Stimulated activated CD8-positive, alpha-beta memory T cell treated with anti-CD3 and anti-CD28 coated beads, Interleukin-4, amount 100 ng/mL, for 1 hour (primary cell): ENCODE measurements at places on chromosomes 7 and 10.

- no peak for DNase-seq
These were observed at the start of gene PPP1R3C for GRCh38 chr10:91632671-91633550. PPP1R3C (minus strand) TSS chr10:91633071; CDS start chr10:91632969, 102 bp downstream.

DNA sequence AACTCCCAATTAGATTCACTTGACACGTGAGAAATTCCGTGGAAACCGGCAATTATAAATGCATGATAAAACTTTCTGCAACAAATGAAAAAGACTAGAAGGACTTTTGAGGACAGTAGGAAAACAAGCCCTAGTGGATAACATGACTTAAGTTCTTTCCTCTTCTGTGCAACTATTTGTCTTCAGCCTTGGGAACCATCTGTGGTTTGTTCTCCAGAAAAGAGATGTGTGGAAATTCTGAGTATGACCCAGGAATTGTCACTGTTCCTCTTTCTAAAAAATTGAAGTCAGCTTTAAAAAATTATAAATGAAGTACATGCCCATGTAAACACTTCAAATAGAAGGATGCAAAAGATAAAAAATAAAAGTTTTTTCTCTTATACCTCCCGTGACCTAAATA, 128.6 kb upstream of the SVIL start:
- no peak for DNase-seq

- DNase-seq = no peak
These were observed 29.4 kb downstream of the CDK14 start for GRCh38 chr7:90625562-90625961.

DNA sequence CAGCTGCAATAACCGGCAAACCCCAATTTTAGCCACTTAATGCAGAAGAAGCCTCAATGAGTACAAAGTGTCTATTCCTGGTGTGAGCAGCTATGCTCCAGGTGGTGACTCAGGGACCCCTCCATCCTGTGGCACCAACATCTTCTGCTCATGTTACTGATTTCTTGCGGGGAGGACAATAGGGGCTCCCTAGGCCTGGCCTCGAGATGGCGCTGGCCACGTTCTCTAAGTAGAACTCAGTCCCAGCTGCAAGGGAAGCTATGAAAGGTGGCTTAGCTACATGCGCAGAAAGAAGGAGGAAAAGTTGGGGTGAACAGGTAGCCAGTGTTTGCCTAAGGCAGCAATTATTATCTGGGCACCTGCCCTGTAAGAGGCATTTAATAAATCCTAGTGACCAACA, 6.6 kb downstream of the GJD4 start:
- DNase-seq = no peak

DNA sequence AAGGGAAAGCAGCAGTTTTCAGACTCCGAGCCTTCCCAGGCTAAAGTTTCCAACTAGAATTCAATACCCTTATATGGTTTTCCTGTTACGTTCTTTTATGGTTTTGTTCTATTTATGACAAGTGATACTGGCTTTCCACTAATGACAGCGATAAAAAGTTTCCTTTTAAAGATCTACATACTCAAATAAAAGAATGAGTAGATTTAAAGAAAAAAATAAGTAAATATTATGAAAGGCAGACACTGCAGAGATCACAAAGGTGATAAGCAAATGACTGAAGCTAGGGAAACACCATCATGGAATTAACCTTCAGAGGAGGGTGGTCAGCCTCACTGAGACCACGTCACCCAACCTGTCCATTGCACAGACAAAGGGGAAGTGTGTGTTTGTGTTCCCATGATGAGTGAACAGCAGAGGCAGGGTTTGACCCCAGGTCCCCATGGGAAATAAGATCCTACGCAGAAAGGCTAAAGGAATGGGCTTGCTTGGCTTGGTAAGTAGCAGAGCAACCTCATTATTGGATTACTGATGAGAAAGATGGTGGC, 4.0 kb downstream of the VSIR start:
- DNase-seq = no peak

GRCh38 chr10:77082601-77083252, 554.9 kb downstream of the KCNMA1 start:
- DNase-seq = no peak
